ENCODE measurements at places on chromosomes 5 and 9.
A peak's percentile ranks its signal among the peaks of the same experiment; 100 is the strongest.

DNA sequence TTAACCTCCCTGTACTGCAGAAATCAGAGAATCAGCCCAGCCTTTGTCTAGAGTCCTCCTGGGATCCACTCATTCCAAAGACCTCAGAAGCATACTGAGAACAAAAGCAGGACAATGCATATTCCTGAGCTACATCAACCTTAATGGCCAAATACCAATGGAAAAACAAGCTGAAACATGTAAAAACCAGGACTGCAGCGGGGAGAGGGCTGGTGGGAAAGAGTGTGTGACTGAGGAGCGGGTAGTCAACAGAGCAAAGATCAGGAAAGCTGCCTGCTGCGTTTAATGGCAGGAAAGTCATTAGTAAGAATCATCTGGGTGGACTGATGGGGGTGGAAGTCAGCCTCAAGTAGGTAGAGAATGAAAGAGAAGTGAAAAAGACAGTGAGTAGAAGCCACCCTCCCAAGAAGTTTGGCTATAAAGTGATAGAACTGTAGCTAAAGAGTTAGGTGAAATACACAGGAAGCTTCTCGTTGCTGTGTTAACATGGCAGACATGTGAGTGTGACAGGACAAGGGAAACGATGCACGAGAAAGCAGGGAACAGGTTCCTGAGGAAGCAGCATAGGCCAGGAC is 88.1 kb downstream of the OTULIN start:
- DNase-seq, result no peak

DNA sequence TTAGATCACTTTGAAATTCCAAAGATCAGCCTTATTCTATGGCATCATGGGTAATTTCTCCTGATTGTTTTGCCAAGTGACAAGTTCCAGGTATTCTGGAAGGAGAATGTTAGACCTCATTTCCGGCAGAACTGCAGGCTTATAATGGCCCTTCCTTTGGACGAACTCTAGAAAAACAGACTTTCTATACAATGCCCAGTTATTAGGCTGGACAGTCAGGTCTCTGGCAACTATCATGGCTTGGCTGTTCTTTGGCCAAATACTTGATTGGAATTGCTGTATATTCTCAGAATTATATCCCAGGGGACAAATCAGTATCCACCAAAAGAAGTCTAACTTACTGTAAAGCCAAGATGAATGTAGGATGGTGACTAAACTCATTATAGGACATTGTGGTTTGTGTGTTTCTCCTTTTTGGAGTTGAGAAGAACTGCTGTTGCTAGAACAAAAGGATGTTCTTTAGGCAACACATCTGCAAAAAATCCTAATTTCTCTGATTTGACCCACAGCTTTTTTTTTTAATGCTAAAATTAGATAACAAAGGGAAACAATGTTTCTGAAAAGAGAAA is 69.0 kb downstream of the ADAMTSL1 start:
- DNase-seq, result no peak

DNA sequence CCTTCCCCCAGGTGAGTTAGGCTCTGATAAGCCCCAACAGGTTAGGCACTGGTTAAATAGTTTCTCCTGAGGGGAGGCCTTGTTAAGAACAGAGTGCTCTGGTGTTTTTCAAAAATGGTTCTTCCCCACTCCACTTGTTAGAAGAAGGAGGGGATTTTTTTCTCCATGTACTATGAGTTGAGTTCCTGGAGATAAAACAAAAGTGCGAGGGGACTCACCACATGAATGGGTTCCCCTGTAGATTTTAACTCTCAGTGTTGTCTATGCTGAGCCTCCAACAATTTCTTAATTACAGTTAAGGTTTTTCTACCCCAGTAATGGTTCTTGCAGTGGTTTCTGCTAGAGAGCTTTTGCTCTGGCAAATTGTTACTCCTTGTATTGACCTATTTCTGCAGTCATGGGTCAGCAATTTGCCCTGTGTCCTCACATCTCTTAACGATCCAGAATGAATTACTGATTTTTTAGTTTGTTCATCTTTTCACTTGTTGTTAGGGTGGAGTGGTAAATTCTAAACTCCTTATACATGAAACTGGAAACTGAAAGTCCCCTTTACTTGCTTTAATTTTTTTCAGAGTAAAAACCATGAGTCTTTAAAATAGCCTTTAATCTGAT is 44.4 kb downstream of the SCAMP1 start:
- no peak for DNase-seq

GRCh38 chr9:129258124-129258822 is 80.2 kb upstream of the IER5L start:
- DNase-seq, result no peak

GRCh38 chr9:136231478-136232297 is 13.9 kb downstream of the QSOX2 start:
- no peak for DNase-seq

DNA sequence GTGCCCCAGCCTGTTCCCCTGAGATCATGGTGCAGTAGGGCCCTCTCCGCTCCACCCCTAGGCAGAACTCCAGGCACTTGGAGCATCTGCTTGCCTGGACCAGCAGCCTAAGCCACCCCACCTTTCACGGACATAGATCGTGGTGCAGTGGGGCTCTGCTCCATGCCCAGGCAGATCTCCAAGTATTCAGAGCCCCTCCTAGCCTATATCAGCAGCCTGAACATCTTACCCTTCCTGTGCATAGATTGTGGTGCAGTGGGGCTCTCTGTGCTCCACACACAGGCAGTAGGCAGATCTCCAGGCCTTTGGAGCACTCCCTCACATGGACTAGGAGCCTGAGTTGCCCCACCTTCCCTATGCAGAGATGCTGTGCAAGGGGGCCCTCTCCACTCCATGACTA is 103.0 kb downstream of the GLIS3 start:
- DNase-seq, result no peak

GRCh38 chr5:98904780-98905179 is 24.0 kb downstream of the CHD1 start:
- DNase-seq, result no peak

- DNase-seq, result peak; percentile 74
Measured at GRCh38 chr5:158591301-158591863, 508.3 kb downstream of the EBF1 start.

DNA sequence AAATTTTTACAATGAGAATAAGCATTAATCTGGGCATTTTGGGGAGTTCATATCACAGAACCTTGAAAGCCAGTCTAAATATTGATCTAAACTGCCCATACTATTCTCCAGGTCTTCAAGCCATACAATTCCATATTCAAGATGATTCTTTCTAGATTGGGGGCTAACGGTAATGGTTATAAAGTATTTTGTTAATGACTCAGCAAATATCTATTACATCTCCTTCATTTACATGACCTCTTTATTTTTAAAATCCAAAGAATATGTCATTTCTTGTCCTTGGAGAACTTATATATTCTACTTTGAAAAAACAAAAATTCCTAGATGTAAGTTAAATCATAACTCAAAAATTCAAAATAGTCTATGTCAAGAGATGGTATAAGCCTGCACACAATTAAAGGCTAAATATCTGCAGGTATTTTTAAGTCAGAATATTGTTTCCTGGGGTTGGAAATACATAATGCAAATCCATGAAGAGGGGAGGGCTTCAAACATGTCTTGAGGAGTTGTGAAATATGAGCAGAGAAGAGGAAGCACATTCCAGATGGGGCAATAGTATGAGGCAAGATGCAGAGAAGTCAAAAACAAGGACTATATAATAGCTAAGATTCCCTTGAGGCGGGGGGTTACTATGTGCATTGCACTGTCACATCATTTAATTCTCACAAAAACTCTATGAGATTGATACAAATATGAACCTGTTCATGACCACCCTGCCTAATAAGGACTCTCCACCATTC is 526.4 kb downstream of the NR2F1-AS1 start:
- DNase-seq, result no peak

DNA sequence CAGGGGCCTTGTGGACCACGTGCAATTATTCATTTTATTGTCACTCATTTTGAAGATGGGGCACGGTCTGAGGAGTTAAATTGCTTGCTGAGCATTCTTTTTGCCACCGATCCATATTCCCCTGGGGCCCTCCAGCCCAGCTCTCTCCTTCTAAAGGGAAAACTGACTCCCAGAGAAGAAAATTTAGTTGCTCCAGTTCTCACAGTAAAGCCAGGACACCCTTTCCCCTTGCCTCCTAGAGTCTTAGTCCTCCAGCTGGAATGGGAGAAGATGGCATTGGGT is 1.0 kb upstream of the PANK3 start:
- no peak for DNase-seq

GRCh38 chr9:89195131-89195797 is 16.6 kb upstream of the SHC3 start:
- no peak for DNase-seq

- no peak for DNase-seq
Measured at GRCh38 chr5:71632168-71632567, 45.0 kb downstream of the MCCC2 start.

GRCh38 chr5:179991106-179991505 is 80.5 kb downstream of the RNF130 start:
- DNase-seq, result no peak

- DNase-seq, result no peak
Measured at GRCh38 chr5:155605920-155606319, 592.4 kb downstream of the KIF4B start.

DNA sequence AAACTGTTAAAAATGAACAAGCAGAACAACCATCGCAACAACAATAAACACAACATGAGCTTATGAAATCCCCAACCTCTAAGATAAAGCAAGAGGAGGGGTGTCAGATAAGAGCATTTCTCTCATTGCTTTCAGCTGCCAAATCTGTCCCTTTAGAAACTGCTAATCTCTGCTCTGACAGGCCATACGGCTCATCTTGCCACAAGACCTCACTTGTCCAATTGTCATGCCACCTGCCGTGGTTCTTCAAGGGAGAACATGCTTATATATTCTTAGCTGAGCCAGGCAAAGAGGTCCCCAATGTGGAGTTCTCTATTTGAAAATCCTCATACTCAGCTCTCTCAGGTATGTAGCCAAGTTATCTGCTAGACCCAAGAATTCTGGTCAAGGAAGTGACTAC is 405.0 kb upstream of the TNC start:
- DNase-seq, result no peak

DNA sequence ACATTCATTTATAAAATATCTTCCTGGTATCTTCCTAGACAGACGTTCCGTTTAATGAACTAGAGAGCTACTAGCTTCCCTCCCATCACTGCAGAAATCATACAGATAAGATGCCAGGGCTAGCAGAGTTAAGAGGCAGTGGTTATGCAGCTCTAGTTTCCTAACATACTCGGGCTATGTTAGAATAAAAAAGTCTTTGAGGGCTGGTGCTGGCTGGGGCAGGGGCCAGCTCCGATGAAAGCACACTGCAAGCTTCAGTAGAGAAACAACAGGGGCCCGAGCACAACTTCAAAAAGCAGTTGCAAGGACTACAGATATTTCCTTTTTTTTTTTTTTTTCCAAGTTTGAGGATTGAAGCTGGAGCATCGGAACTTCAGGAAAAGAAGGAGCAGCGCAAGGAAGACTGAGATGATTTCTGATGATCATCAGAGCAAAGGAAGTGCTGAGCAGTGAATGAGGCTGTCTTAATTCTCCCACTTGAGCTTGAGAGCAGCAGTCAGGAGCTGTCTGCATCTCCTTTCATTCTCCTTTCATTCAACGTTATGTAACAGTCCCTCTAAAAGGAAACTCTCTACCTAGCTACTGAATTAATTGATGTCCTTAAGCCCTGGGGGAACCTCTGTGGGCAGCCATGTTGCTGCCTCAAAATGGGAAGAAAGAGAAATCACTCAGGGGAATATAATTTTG is 47.6 kb upstream of the ADCY2 start:
- no peak for DNase-seq

- no peak for DNase-seq
Measured at GRCh38 chr9:22790329-22790728, 343.7 kb downstream of the DMRTA1 start.

- DNase-seq, result no peak
Measured at GRCh38 chr5:55897905-55898304, 46.7 kb downstream of the IL31RA start.

DNA sequence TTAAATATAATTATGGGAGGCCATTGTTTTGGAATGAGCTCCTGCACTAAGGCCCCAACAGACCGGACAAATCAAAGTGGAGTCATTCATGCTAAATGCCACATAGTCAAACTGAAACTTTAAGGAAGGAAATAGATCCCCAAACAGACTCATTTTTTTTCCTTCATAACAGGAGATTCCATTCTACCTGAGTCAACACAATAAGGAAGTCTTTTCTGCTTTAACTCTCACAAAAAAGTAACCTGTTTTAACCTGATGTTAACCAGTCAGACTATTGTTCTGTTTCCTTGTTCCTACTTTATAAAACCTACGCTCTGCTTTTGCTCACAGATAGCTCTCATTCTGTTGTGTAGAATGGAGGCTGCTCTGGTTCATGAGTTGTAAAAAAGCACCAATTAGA is 234.9 kb downstream of the YTHDC2 start:
- no peak for DNase-seq

- DNase-seq, result no peak
Measured at GRCh38 chr5:149227168-149227826, 44.4 kb upstream of the AFAP1L1 start.

DNA sequence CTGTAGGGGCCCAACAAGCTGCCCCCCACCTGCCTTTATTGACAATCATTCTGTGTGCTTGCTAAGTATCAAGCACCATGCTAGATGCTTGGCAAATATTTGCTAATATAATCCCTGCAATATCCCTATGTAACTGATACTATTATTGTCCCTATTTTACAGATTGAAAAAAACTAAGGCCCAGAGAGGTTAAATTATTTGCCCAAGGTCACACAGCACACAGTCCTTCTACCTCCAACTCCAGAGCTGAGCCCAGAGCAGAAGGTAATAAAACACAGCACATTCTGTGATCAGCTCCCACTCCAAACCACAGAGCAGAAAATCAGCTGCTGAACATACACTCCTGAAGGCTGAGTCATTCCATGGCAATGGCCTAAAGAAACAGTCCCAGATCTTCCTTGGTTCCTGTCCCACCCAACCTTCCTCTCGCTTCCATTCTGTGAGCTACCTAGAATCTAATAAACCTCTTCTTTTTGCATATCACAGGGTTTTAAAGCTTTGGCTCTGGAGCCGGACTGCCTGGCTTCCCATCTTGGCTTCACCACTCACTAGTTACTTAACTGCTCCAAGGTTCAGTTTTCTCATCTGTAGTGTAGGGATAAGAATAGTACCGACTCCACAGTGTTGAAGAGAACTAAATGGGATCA is 66.7 kb upstream of the ADRA1B start:
- no peak for DNase-seq

GRCh38 chr9:7735311-7735710 is 64.3 kb downstream of the DMAC1 start:
- no peak for DNase-seq

- DNase-seq, result no peak
Measured at GRCh38 chr9:3916984-3917383, 382.9 kb downstream of the GLIS3 start.

DNA sequence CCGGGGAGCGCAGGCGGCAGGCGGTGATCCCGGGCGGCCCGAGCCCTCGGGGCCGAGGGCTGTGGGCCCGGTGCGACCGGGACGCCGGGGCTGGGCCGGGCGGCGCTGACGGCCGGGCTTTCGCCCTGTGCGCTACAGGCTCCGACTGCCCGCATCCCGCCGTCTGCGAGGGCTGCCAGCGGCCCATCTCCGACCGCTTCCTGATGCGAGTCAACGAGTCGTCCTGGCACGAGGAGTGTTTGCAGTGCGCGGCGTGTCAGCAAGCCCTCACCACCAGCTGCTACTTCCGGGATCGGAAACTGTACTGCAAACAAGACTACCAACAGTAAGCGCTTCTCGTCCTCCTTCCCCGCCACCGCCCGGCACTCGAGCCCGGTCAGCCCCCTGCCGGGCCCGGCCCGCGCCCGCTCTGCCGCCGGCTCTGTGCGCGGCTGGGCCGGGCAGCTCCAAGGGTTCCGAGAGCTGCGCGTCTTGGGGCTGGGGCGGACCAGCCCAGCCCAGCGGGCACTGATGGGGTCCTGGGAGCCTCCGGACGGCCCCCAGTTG is 1.6 kb downstream of the LMX1B start:
- peak; percentile 40 for DNase-seq

GRCh38 chr9:123925819-123926218 is 4.1 kb downstream of the DENND1A start:
- DNase-seq, result no peak

All from NCI-H2081 treated with DMSO at 0.1 percent for 48 hours (cell line).